Stimulated activated CD4-positive, alpha-beta T cell treated with anti-CD3 and anti-CD28 coated beads, Interleukin-15, amount 100 ng/mL, for 1 hour (primary cell): ENCODE measurements at places on chromosomes 12 and 14.

GRCh38 chr12:125861299-125862281, 796.4 kb downstream of the AACS start:
- DNase-seq = no peak

DNA sequence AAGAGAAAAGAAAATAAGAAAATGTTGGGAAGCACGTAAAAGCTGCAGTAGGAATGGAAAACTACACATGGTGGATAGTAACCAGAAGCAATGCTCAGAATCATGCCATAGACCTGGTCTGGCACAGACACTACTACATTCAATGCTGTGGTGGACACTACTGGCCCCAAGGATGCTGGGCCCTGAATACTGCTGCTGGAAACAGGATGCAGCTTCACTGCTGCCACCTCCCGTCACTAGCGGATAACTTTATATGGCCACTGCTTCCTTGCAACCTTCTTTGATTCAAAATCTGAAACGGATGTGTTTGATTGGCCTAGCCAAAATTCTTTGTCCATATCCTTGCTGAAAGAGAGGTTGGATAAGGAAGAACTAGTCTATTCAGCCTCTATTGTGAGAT, 30.7 kb downstream of the ADCY6 start:
- DNase-seq = no peak

DNA sequence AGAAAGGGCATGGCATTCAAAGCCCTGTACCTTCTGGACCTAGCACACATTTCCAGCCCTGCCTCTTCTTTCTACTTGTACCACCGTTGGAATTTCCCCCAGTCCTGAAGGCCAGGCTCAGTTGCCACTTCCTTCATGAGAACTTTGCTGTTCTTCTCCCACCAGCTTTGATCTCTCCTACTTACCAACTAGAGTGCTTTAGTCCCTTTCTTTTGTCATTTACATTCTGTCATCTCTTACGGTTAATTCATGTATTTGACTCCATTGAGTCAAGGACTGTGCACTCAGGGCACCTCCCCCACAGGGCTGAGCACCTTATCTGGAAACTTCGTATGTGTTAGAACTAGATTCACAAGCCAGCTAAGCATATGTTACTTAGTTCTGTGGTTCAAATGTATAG, 26.3 kb downstream of the BICDL1 start:
- peak; percentile 49 for DNase-seq

DNA sequence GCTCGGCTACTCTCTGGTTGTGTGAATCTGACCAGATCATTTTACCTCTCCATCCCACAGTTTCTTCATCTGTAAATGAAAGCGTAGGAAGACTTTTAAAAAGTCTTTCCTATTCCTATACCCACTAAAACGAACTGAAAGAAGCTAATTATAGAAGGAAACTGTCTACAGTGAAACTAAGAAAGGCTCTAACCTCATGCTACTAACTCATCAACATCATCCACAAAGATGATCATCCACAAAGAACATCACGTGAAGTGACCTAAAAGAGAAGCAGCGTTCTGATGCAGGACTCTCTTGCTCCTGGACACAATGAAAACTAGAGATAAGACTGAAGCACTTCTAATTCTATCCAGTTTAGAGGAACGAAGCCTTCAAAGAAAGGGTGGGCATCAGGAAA, 58.5 kb upstream of the OSBPL8 start:
- DNase-seq = no peak

DNA sequence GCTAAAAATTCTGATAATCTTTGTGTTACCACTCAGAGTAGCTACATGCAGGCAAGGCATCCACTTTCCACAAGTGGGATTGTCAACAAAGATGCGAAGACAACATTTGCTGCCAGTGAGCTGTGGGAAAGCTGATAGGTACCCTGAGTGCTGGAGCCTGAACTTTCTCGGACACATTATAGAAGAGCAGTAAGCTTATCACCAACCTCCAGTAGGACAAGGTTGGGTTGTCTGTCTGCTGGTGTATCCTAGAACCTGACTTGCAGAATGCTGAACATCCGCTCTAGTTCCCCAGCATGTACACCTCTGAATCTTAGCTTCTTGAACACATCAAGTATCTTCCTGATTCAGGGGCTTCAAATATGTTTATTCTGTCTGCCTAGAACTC, 103.8 kb upstream of the PPM1H start:
- DNase-seq = no peak

DNA sequence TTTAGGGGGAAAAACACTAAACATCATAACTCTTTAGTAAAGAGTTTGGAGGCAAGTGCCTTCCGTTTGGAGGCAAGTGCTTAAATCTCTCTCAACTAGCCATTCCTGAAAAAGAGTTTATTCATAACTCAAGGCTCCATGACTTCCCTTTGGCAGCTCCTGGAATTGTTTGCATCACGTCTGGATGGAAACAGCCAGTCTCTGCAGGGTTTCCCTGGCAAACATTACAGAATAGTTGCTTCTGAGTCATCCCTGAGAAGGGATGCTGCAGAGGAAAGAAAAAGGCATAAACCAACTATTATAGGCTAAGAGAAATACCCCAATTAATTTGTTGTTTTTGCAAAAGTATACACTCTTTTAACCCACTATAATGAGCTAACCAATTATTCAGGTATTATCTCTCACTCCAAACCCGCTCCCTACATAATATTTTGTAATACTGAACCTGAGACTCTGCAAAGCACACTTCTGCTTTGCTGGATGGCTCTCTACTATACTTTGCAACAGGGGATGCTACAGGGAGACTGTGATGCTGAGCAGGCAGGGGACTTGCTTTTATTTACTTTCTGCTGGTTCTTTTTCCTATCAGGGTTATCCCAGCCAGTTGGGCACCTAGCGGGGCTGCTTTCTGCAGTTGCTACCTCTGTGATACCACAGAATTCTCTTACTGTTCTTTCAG, 497.7 kb downstream of the FUT8 start:
- DNase-seq = no peak

DNA sequence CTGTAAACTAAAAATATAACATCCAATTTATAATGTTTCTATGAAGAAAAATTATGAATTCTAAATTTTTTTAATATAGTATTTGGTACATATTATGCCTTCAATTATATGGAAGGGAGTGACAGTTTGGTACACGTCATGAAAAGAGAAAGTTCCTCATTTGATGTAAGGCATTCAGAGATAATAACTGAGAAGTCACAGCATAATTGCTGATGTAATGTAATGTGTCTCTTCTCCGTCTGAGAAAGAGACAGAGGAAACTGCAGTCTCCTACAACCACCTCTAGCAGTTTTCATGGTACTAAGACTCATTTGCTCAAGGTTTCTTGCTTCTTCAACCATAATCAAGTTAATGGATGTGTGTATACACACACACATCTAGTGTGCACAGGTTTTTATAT, 2.3 kb upstream of the CD69 start:
- DNase-seq = no peak

DNA sequence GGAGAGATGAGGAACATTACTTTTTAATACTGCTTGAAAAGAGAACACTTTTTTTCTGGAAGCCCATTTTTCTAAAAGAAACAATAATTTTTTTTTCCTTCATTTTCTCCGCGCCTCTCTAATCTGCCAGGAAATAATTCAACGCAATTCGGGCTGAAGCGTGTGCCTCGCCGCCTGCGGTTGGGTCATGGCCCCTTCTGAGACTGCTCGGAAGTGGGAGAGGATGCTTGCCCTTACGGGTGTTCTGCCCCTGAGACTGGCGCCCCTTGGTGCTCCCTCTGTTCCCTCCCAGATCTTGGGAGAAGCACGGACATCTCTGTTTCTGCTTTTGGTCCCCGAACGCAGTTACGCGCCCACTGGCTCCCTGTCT, 332 bp upstream of the TBC1D30 start:
- DNase-seq = no peak

GRCh38 chr12:127150028-127150427, 1116.9 kb upstream of the TMEM132C start:
- no peak for DNase-seq

GRCh38 chr14:104844306-104845032, 20.6 kb upstream of the CEP170B start:
- no peak for DNase-seq

DNA sequence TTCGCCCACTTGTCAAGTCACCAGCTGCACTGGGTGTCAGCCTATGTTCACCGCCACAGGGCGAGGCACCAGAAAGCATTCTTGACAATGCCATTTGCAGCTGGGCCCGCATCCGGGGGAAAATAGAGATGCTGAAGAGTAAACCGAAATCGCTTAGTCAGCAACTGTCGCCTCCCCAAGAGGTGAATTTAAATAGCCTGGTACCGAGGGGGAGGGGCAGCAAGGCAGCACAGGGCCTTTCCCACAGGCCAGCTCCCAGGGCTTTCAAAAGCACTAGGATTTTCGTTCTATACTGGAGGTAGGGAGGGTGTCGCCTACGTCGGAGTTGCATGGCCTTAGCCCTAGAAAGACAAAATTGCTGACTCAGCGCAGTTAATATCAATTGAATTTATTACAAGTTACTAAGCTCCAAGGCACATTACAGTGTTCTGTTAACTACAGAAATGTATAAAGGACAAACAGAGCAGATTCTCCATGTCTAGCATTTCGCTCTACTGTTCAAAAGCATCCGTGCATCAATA, 4.3 kb downstream of the IRF2BPL start:
- no peak for DNase-seq

GRCh38 chr12:89355243-89356068, 3.2 kb upstream of the DUSP6 start:
- DNase-seq = no peak

DNA sequence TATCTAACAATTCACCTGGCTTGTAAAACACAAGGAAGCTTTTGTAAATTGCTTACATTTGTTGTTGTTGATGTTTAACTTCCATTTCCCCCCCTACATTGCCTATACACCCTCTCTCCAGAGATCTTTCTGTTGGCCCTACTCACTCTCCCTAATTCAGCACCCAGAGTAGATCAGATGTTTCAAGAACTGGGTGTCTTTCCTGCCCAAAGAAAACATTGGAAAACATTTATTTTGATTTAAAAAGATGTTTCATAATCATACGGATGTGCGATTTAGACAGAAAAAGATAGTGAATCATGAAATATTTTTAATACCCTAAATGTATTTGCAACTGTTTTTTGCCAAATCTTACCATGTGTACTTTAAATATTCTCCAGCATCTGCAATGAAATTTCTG, 446.4 kb upstream of the RGS6 start:
- no peak for DNase-seq

GRCh38 chr12:42129595-42130204, 15.0 kb downstream of the GXYLT1 start:
- no peak for DNase-seq

- no peak for DNase-seq
These were observed 33.7 kb downstream of the RASSF8 start for GRCh38 chr12:25992026-25992782.

- no peak for DNase-seq
These were observed 16.3 kb upstream of the YBX3 start for GRCh38 chr12:10739157-10740118.

- no peak for DNase-seq
These were observed 183.3 kb downstream of the RBM19 start for GRCh38 chr12:113782873-113783272.

GRCh38 chr12:95279856-95280255, 62.2 kb downstream of the VEZT start:
- DNase-seq = no peak

- DNase-seq = no peak
These were observed 1.1 kb downstream of the NOC4L start for GRCh38 chr12:132145334-132145733.

GRCh38 chr14:68922886-68923285, 56.2 kb downstream of the ACTN1 start:
- DNase-seq = no peak

DNA sequence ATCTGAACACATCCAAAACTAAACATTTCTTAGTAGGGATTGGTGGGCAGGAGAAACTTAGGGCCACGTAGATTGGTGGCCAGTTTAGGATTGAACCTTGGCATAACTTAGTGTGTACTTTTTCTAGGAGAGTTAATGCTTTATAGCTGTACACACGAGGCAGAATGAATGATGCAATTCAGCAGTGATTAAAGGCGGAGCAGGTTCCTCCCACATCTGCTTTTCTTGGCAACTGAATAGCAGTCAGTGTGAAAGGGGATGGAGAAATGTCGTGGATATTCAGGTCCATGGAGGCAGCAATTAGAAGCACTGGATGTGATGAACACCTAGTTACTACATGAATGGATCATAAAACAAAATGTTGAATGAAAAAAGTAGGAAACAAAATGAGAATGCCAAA, 493.8 kb downstream of the FUT8 start:
- no peak for DNase-seq

GRCh38 chr12:58081488-58081887, 140.1 kb downstream of the ATP23 start:
- no peak for DNase-seq

DNA sequence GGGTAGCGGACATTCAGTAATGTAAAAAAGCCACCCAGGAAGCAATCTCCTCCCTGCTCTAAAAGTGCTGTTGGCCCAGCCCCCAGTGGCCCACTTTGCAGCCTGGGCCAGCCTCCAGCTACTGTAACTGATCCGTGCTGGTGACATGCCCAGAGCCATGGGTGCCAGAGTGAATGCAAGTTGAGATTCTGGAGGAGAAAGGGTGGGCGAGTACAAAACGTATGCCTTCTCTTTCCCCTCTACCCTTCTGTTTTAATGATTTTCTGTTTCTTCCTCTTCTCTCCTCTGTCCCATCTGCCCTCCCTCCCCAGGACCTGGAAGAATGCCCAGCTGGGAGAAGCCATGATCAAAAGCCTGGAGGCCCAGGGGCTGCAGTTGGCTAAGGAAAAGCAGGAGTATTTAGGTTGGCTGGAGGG, 16.9 kb downstream of the PLEKHD1 start:
- no peak for DNase-seq

GRCh38 chr12:84305144-84305543, 607.5 kb downstream of the SLC6A15 start:
- no peak for DNase-seq

- DNase-seq = no peak
These were observed 141.3 kb downstream of the ERC1 start for GRCh38 chr12:1132311-1132710.

- DNase-seq = no peak
These were observed 318.1 kb downstream of the AEBP2 start for GRCh38 chr12:19757317-19757877.

DNA sequence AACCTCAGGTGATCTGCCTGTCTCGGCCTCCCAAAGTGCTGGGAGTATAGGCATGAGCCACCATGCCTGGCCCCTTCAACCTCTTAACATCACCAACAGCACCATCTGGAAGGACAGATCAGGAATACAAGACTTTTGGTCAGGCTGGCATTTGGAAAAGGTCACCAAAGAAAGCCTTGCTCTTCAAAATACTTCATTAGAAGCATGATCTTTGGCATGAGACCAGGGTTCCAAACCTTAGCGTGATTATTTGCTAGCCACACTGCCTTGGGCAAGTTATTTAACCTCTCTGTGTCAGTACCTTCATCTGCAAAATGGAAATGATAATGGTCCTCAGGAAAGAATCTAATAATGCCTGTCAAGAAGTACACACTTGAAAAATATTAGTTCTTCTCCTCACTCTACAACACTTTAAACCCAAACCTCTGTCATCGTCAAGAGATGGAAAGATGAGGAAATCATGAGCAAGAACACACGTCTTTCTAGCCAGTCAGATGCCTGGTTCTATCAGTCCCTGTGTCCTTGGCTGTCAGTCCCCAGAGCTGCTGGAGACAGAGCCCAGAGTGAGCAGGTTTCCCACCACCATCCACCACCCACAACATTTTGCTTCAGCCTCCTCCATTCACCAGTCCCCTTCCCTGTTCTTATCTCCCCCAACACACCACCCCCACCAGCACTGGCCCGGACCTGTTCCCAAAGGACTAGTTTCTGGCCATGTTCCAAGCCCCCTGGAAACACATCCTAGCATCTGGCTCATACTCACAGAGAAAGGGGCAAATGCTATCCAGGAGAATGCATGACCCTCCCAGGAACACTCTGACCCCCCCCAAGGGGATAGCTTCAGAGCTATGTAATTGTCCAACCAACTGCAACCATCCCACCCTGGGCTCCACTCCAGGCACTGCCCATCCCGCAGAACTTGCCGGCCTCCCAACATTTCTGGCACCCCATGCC, 2.0 kb downstream of the ADCY6 start:
- DNase-seq = no peak
